ENCODE measurements at places on chromosomes 5 and 9.

GRCh38 chr9:80550181-80550580 is 978.4 kb downstream of the TLE4 start:
- no peak for DNase-seq

DNA sequence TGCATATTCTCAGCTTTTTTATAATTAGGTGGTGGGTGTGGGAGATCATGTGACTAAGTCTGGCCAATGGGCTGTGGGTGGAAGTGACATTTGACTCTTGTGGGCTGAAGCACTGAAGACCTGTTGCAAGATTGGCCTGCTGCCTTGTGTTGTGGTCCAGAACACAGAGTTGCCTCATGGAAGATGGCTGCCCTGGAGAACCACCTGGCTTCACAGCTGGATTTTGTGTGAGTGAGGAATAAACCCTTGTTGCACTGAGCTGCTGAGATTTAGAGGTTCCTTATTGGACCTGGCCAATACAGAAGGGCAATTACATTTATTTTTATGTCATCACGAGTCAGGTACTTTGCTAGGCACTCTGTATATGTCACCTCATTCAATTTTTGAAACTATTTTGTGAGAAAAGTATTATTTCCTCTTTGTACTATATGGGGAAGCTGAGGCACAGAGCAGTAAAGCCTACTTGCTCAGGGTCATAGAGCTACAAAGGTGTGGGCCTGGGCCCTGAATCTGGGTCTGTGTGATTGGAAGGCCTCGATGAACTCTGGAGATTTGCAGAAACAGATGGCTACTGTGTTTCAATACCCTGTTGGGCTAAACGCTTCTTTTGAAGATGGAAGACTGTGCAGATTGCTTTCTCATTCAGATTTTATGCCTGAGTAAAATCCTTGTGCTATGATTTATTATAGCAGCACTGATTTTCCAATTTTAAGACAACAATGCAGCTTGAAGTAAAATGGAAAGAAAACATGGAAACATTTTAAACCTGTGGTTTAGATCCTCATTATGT is 71.2 kb upstream of the TBC1D2 start:
- DNase-seq: no peak

DNA sequence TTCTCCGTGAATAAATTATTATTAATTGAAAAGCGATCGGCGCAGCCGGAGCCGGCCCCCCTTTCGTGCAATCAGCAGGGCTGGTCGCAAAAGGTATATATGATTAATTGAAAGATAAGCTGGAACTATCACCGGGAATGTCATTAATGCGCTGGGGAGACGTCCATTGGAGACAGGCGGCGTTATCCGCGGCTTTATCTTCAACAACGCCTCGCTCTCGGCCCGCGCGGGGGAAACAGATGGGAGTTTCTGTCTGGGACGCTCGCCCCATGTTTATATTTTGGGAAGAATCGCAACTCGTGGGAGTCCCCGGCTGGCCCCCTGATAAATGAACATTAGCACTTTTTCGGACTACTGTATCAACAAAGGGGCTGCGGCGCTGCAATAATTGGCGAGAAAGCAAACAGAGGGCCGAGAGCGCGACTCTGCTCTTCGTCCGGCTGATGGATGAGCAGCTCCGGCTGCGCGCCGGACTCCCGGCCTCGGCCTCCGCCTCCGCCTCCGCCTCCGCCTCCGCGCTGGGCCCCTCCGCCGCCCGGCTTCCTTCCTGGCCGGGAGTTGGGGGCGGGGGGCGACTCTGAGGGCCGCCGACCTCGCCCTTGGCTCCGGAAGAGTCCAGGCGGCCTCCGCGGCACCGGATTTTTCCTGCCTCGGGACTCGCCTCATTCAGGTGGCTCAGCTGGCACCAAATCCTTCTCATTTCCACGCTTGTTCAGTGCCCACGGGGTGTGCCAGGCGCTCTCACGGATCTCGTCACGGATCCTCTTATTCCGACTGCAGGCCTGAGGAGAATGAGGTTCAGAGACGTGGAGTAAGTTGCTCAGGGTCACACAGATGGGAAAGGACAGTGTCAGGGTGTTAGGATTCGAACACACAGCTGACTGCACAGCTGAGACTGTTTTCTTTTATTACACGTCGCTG is 3.6 kb upstream of the NKX2-5 start:
- no peak for DNase-seq

GRCh38 chr9:127162046-127162863 is 39.8 kb upstream of the ANGPTL2 start:
- no peak for DNase-seq

- no peak for DNase-seq
Measured at GRCh38 chr5:175576096-175576495, 81.8 kb upstream of the HRH2 start.

DNA sequence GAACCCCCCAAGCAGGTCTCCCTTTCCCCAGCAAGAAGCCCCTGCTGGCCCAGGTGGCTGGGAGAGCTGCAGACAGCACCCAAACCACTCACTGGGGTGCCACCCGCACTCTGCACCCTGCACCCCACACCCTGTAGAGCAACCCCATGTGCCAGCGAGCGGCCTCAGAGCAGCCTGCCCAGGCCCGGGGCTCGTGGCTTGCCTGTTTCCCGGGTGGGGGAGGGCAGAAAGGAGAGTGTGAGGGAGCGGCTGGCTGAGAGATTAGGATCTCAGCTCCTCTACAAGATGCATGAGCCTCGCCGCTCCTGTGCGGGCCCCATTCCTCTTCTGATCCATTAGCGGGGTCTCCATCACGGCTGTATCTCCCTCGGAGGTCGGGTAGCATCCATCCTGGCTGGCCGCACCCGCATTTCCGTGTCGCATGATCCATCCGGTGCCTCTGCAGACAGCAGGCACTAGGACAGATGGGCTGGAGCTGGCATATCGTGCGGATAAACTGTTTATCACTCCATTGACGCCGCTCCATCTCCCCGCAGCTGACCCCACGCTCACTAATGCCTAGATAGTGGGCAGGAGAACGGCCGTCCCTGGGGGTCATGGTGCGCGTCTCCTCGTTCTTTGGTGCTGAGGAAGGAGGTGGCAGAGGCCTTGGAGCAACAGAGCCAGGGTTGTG is 54.4 kb downstream of the MRPL36 start:
- DNase-seq: no peak

- DNase-seq: no peak
Measured at GRCh38 chr5:3598207-3598606, 2.6 kb downstream of the IRX1 start.

DNA sequence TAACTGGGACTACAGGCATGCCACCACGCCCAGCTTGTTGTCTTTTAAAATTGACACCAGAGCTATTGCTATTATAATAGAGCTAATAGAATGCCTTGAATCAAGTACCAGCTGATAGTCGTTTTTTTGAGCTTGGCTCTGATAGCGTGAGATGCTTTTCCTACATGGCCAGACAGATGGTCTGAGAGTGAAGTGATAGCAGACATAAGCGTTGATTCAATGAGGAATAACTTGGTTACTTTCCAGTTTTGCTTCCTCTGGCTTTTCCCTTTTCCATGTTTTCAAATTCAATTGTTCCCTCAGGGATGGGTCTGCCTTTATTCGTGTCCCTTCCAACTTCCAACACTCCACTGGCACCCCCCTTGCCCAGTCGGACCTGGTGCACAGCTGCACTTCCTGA is 15.4 kb downstream of the AGXT2 start:
- DNase-seq: no peak

DNA sequence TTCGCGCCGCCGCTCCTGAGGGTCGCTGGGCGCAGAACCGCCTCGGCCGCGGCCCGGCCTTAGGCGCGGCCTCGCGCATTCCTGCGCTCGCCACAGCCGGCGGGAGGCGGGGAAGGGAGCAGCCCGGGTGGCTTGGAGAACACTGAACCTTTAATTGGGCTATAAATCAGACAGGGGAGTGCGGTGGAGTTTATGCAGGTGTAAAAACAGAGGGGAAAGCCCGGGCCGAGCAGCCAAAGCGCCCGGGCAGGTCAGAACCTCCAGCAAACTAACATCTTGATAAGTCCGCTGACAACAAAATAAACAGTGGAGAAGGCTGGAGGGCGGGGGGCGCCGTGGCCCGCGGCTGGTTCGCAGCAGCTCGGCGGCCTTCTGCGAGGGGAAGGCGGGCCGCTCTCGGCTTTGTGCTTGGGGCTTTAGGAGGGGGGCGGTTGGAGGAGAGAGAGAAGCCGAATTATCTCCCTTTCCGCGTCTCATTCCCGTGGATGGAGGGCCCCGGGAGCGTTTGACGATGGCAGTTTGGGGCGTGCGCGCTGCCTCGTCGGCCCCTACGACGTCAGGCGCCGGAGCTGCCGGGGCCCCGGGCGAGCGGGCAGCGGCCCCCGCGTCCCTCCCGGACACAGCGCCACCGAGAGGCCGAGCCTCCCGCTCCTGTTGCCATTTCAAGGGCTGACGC is 11.3 kb downstream of the FOXD1 start:
- DNase-seq: peak; percentile 87

DNA sequence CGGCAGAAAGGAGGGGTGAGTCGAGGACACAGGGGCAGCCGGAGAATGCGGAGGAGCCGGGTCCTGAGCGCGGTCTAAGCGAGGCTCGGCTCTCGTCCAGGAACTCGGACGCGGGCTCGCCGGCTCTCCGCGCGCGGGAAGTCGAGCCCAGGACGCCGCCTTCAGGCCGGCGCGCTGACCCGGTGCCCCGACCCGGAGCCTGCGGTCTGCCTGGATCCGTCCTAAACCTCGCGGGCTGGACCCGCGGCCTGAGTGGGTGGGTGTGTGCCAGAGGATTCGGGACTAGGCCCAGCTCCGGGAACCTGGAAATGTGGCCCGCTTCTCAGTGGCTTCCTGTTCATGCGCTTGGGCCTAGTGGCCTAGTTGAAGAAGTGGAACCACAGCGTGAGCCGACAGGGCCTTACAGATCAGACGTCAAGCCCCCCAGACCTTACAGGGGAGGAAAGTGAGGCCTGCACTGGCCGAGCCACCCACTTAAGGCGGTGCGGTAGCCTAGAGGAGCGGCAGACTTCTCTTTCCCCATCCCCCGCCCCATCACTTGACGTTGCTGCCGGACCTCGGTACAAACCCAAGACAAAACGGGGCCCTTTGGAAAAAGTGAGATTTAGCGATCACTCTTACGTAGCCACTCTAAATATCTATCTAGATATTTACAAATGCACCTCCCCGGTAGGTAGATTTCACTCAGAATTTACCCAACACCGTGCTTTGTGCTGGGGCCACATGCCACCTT is 1.2 kb downstream of the CDKN2B-AS1 start:
- DNase-seq: peak; percentile 18

DNA sequence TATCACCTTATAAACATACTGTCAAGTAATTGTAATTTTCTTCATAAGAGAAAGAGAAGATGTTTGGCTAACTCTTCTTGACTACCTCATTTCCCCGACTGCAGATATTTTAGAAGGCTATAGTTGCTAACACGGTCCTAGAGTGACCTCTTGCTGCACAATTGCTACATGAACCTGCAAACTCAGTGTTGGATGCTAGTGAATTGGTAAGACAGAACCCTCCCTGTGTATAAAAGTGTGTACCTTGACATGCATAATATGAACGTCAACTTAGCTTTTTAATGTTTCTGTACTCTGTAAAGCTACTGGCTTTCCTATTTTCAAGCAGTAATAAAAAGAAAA is 46.7 kb upstream of the CER1 start:
- no peak for DNase-seq

DNA sequence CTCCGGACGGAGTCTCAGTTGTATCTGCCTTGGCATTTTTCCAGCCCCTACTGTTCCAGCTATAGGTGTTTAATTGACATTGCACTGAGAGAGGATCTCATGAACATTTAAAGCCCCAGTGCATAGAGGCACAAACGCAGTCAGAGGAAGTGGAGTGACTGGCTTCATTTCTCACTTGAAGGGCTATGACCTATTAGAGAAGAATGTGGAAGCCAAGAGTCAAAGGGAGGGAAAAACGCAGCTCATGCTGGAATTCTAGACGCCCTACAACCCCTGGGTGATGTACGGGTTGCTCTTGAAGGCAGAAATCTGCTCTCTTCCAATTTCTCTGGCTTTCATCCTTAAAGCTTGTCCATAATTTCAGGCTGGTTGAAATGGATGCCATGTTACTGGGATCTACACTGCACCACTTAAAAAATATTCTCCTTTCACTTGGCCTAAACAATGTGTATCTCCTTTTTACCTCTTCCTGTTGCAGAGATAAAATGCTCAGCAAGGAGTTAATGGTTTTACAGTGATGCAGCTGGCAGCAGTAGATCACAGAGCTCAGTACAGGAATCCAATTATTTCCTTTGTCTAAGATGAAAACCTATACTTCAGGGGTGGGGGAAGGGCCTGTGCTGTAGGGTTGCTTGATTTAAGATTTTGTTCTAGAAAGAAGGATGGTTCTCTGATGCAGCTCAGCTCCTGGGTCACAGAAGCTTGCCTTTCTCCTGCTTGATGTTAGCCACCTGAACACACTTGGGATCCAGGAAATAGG is 61.8 kb upstream of the MAMDC2 start:
- DNase-seq: no peak

GRCh38 chr9:135507104-135508035 is 6.9 kb downstream of the MRPS2 start:
- no peak for DNase-seq

DNA sequence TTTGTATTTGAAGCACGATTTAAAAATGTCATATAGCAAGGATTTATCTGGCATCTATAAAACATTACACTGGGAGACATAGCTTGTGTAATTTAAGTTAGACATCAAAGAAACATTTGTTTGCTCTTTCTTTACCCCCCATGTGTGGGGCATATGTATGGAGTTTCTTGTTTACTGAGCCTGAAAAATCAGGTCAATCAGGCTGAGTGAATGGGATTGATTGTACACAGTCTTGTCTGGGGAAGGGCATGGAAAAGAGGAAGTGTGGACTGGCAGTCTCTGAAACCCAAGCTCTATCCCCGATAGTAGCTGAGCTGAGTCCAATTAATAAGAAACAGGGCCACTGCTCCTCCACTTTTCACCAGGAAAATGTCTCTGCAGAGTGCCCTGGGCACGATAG is 49.4 kb downstream of the SLC46A2 start:
- DNase-seq: no peak

DNA sequence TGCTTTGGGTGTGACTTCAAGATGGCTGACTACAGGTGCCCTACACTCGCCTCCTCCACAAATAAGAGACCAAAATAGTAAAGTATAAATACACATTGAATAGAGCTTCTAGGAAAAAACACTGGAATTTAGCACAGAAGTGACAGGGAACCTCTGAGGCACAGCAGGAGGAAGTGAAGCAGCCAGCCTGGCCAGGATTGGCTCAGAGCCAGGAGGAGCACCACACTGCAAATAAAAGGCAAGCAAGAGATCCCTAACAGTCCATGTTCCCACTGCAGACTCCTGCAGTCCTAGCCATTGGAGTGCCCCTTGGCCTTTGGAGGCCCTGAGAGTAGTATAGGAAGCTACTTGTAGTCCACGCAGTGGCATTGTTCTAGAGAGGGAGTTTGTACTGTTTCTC is 186.7 kb upstream of the TLX3 start:
- no peak for DNase-seq
